ENCODE measurements at places on chromosomes 3 and 15. TPM values are rescaled to one million over a fixed set of nuclear protein-coding genes. Genes with fewer than 3 reads are reported as not detected.

EPHB3 gene
- total RNA-seq: 0.13 TPM

FRMD5 gene
- total RNA-seq: not detected

ERICH6 gene
- 0.21 TPM for total RNA-seq

CACNA1D gene
- 0.31 TPM for total RNA-seq

C3orf49 gene
- not detected for total RNA-seq

ADAMTS7 gene
- total RNA-seq: not detected

DNA sequence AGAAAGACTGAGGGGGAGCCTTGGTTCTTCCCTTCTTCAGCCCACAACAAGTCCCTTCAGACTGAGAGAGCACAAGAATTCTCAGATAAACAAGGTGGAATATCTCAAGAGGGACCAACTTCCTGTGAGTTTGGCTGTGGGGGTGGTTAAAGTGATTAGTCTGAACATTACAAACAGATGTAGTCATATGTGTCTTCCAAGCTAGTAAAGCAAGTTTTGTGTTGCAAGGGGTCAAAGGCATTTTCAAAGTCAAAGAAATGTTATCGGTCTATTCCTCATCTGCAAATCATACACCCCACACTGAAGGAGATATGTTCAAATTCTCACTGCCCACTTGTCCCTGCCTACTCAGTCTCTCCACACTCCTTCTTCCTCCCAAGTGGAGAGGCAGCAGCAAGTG lies 242.5 kb downstream of the FAM43A start:
- DNase-seq: no peak

GRCh38 chr3:89699771-89700170 lies 592.4 kb downstream of the EPHA3 start:
- DNase-seq: no peak

GRCh38 chr3:28916713-28917499 lies 364.0 kb upstream of the RBMS3 start:
- peak; percentile 34 for DNase-seq

GRCh38 chr15:95454403-95455262 lies 875.9 kb upstream of the NR2F2 start:
- no peak for DNase-seq

DNA sequence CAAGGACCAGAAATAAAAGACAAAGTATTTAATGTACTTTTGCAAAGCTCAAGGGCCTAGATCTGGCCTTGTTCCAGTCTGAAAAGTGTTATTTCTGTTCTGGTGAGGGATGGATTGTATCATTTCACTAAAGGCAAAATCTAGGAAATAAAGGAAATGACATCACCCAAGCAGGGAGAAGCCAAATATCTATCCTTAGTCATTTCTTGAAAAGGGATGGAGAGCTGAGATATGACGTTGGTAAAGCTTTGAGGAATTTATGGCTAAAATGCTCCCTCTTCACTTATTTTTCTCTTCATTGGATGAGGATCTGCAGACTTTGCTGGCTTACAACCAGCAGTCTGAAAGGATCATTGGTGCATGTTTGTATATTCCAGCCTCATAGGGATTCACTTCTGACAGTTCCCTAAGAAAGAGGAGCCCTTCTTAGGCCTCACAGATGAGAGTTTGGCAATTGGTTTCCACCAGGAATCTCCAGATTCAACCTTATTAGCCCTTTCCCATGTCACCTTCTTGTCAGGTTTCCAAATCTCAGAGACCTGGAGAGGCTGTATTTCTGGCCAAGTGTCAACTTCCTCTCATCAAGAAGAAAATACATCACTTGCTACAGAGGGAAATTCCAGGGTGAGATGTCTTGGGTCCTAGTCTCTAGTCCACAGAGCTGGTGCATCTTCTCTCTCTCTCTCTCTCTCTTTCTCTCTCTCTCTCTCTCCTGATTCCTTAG lies 93.7 kb upstream of the BOC start:
- no peak for DNase-seq

GRCh38 chr3:106534206-106534605 lies 665.4 kb upstream of the CBLB start:
- peak; percentile 54 for DNase-seq
